ENCODE measurements at places on chromosomes 7 and 10.
A peak's percentile ranks its signal among the peaks of the same experiment; 100 is the strongest.

GRCh38 chr10:53236941-53237340, 464.4 kb upstream of the MBL2 start:
- DNase-seq: no peak

- DNase-seq: peak; percentile 21
These were observed 100.9 kb upstream of the YAE1 start for GRCh38 chr7:39465055-39465929.

DNA sequence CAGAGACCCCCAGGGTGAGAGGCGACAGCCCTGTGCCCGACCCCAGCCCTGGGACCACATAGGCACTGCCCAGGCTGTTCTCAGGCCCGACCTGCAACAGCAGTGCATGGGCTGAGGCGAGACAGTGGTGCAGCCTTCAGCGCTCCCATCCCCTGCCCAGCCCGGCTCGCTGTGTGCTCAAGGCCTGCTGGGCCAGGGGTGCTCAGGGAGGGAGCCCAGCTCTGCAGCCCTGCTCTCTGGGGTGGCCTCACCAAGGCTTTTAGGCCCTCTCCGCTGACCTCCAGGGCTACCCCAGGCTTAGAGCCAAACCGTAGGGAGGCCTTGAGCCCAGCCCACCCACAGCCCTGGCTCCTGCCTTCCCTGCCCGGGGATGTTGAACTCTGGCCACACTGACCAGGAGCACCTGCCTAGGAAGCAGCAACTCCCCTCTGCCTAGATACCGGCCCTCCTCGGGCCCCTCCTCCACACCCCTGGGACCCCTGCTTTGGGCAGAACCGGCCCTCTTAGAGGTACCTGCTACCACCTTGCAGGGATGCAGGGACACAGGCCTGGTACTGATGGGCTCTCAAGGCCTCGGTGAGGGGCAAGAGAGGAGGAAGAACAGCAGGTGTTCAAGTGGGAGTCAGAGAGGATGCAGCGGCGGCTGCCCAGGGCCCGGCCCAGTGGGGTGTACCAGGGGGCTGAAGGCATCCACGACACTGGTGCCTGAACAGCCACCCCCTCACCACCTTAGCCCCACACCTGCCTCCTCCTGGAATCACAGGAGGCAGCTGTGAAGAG, 231.5 kb downstream of the ELFN1 start:
- no peak for DNase-seq

DNA sequence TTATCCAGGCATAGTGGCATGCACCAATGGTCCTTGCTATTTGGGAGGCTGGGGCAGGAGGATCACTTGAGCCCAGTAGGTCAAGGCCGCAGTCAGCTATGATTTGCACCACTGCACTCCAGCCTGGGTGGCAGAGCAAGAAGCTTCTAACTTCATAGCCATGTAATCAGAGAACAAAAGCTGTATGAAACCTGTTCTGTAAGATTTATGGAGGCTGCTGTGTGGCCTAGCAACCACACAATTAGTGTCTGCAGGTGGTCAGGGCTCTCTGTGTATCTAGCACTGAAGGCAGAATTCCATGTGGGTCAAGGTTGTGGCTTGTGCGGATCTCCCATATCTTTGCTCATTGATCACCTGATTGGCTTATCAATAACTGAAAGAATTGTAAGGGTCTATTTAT, 221.5 kb upstream of the FOXK1 start:
- no peak for DNase-seq

- no peak for DNase-seq
These were observed 179.5 kb upstream of the TMEM106B start for GRCh38 chr7:12031638-12032037.

DNA sequence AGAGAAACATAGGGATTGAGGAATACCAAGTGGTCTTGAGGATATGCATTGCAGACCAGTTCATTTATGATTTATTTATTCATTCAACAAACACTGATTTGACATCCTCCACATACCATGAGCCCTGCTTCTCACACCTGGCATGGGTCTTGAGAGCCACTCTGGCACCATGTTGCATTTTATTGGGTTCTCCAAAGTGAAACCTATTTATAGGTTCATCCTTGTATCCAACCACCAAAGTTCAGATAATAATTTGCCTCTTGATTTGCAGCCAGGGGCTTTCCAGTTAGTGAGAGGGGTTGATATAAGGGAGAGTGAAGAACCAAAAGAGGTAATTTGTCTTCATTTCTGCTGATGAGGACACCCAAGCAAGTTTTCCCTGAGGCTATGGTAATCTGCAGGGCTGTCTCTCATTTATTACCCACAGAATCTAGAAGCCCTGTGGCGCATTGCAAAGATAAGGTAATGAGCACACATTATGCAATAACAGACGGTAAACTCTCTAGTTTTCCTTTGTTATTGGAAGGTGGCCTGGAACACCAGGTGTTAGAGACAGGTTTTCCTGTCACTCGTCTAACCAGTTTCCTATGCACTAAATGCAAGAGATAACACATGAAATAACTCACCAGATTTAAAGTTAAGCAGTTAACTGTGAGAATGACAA, 28.8 kb upstream of the ICA1 start:
- no peak for DNase-seq

DNA sequence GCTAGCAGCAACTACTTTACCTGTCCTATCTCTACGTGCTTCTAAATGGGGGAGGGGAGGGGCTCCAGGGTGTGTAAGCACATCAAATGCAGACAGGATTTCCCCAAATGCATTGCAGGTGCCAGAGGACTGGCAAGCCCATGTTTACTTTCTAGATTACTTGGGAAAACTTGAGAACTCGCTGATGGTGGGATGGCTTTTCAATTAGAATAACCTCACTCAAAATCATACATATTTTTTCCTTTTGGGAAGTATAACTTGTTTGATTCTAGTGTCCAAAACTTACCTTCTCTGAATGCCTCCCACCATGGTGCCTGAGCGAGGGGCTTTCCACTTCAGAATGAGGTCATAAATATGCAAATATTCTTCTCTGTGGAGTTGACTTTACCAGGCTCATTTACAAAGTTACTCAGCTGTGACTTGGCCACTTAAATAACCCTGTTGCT, 191.3 kb upstream of the RHOBTB1 start:
- DNase-seq: no peak

GRCh38 chr7:158887594-158887993, 31.2 kb downstream of the DYNC2I1 start:
- DNase-seq: no peak

- no peak for DNase-seq
These were observed 85.2 kb upstream of the ZMIZ1 start for GRCh38 chr10:78983608-78984007.

DNA sequence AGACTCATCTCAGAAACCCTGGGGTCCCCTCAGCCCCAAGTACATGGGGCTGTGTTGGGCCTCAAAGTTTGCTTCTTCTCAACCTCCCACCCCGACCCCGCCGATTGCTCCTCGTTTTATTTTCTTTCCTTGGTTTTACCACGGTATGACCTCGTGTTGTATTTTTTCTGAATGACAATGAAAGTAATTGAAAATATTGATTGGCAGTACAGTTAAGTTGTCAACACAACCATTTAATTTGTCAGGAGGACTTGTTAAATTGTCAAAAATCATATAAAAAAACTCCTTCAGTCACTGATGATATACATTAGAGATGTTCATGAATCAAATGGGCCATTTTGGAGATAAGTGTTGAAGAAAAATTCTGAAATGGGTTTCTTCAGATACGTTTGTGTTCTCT, 520.7 kb downstream of the LRMDA start:
- DNase-seq: no peak

GRCh38 chr7:16129431-16130110, 291.8 kb downstream of the CRPPA start:
- no peak for DNase-seq

DNA sequence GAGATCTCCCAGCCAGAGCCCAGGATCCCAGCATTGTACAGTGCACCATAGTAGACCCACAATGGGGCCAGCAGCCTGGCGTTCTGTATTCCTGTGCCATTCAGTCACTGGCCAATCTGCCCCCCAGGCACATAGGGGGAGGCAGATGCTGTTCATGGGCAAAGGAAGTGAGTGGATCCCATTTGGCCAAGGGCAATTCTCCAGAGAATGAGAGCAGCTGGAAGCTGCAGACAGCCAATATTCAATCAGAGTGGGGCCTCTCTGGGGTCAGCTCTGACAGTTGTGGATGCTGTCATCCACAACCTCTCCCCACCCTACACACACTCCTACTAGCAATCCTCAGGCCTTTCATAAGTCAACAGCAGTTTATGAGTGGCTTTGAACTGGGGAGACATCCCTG, 17.5 kb downstream of the STEAP1B start:
- no peak for DNase-seq

- DNase-seq: no peak
These were observed 170.8 kb downstream of the PDE1C start for GRCh38 chr7:31899356-31899927.

- DNase-seq: no peak
These were observed 65.9 kb upstream of the PRKG1 start for GRCh38 chr10:51008346-51008745.

DNA sequence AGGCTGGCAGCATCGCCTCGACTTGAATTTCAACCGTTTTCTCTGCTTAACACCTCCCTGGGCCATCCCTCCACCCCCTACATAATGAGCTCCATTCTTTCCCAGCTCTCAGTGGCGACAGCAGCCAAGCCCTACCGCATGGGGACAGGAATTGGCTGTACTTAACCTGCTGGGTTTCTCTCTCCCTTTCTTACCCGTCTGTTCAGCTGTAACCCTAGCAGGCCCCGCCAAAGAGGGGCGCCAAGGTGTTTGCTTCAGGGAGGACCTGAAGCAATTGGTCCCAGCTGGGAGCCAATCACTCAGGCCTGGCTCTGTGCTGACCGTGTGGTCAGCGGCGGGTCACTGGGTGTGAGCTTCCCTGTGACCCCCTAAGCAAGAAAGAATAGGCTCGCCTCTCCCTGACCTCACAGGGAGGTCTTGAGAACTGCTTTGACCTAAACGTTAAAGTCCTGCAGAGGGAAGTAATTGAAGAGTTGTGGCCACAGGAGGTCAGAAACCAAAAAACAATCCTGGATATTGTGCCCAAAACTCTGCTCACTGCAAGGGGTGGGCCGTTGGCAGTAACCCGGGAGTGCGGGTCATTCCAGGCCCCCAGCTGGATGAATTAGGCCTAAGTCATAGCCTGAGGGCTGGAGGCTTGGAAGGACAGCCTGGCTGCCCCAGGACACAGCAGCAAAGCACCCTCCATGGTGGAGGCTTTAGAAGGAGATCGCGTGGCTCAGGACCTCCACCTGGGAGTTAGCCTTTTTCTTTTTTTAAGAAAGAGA, 114.6 kb downstream of the ITIH5 start:
- no peak for DNase-seq

DNA sequence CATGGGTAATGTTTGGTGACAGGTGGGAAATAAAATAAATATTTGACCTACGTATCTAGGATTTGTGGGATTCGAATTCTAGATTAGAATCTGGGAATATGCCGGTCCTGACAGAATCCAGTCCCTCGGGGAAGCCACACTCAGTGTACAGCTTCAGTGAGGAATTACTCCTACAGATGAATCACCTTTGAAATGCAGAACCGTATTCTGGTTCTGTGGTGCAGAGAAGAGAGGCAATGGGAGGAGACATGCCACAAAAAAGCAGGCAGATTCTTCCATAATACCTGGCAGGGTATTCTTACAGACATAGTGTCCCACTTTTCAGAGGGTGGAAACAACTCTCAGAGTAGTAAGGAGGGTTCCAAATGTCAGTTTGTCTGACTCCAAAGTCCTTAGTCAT, 286.9 kb downstream of the SORCS1 start:
- DNase-seq: no peak

GRCh38 chr10:105769248-105770184, 1128.4 kb downstream of the SORCS3 start:
- no peak for DNase-seq

- no peak for DNase-seq
These were observed 5.8 kb downstream of the C7orf57 start for GRCh38 chr7:48040944-48041652.

GRCh38 chr10:132748545-132749370, 37.2 kb downstream of the NKX6-2 start:
- no peak for DNase-seq

GRCh38 chr7:130990178-130990832, 256.3 kb upstream of the KLF14 start:
- no peak for DNase-seq

DNA sequence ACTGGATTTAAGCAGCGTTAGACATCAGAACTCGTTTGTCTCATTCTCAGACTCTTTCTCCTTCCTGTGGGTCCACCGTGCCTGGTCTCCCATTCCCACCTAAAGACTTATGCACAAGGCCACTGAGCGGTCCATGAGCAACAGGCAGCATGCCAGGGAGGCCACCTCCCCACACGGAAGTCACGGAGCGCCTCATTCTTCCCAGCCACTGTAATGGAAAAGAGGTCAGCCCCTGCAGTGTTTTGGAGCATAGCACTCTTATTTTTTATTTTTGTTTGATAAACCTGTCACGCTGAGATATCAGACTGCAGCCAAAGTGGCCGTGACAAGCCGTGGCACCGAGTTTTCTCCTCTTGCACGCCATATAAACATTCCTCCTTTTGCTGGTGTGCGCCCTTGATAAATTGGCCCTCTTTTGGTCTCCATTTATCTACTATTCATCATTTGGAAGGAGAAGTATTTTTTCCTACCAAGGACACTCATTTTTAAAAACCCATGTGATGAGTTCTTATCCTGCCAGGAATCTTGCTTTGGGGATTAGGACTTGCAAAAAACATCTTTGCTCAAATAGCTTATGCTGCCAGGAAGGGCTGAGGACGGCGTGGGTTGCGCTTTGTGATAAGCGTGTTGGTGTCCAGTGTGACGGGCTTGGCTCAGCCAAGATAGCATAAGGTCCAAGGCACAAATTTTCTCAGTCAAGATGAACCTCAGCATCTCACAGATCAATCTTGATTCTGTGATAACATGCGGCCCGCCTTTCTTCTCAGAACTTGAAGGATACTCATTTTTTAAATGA, 206.0 kb downstream of the CCDC3 start:
- no peak for DNase-seq

- DNase-seq: no peak
These were observed 873.9 kb upstream of the MBL2 start for GRCh38 chr10:53646525-53646924.

DNA sequence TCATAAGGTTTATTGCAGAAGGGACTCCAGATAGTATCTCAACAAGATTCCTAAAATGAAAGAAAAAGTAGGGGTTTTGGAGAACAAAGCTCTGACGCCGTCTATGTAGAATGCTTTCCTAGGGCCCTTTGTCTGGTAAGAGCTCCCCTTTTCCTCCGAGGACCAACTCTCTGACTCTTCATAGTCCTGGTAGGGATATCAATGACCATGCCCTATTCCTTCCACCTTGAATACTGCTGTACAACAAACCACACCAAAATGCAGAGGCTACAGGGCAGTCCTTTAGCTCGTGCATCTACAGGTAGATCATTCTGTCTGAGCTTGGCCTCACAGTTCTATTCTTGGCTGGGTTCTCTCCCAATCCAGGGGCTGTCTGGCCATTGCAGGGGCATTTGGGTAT, 190.3 kb downstream of the WDR11 start:
- DNase-seq: no peak

GRCh38 chr7:155003376-155004214, 671 bp upstream of the PAXIP1 start:
- peak; percentile 88 for DNase-seq

- DNase-seq: no peak
These were observed 104.2 kb downstream of the EMX2 start for GRCh38 chr10:117646718-117647117.

GRCh38 chr7:43021431-43021830, 89.3 kb downstream of the MRPL32 start:
- no peak for DNase-seq

Measured in inflammatory macrophage treated with lipopolysaccharide for 4 hours (primary cell).